ENCODE measurements at places on chromosomes 5 and 9.

GRCh38 chr9:20292002-20292401, 330.3 kb downstream of the MLLT3 start:
- DNase-seq, result no peak

GRCh38 chr9:105243015-105243686, 1.3 kb upstream of the SLC44A1 start:
- DNase-seq, result no peak

GRCh38 chr5:119373449-119373858, 17.6 kb downstream of the TNFAIP8 start:
- DNase-seq, result no peak

DNA sequence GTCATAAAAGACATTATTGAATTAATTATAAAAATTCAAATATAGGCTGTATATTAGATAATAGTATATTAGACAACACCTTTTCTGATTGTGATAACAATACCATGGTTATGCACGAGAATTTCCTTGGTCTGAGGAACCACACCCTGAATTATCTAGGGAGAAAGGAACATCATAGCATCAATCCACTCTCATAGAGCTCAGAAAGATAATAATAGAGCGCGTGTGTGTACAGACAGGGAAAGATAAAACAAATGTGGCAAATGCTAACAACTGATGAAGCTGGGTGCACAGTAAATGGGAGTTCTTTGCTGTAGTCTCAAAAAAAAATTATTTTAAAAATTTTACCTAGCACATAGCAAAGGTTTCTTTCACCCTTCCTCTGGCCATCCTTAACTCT, 143.5 kb downstream of the CDK5RAP2 start:
- DNase-seq, result no peak

DNA sequence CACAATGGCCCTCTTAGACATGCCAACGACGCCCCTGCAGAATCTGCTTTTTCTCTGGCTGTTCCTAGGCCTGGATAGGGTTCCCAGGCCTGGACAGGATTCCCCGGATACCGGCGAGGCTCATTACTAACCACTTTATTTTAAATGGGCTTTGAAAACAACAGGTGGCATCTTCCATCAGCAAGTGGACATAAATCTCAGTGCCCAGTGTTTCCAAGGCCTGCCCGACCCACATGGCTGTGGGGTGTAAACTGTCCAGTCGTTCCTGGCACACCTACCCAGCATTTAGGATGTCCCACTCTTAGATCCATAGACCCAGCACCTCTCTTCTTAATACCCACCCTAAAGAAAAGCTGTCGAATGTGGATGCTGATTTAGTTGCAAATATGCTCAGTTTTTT, 896 bp downstream of the CMBL start:
- DNase-seq, result no peak

DNA sequence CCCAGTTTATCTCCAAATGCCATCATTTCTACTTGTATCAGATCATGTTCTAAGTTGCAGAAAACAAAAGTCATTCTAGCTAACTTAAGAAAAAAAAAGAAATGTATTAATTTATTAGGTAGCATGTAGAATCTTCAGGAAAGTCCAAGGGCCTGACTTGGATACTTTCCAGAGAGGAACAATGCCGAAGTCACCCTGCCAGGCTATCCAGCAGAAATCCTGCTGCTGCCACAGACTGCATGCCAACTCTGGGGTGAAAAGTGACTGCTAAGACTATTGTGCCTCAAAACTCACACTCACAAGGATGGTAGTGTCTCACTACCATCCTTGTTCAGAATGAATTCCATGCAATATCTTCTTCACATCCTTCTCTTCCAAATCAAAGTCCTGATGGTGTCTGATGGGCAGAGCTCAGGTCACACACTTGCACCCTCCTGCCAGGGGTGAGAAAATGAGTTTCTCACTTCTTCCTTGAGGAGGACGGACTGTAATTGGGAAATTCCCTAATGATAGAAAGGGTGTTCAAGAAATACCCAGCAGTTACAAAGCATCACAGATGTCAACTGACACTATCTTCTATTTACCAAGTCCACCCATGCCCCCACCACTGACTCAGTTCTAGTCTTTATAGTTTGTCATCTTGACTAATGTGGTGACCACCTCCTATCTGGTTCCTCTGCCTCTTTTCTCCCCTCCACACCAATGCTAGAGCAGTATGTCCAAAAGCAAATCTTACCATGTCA, 279.4 kb downstream of the CWC27 start:
- no peak for DNase-seq

All from T-helper 22 cell (primary cell).